ENCODE measurements at places on chromosomes 11 and 22.
A peak's percentile ranks its signal among the peaks of the same experiment; 100 is the strongest.

DNA sequence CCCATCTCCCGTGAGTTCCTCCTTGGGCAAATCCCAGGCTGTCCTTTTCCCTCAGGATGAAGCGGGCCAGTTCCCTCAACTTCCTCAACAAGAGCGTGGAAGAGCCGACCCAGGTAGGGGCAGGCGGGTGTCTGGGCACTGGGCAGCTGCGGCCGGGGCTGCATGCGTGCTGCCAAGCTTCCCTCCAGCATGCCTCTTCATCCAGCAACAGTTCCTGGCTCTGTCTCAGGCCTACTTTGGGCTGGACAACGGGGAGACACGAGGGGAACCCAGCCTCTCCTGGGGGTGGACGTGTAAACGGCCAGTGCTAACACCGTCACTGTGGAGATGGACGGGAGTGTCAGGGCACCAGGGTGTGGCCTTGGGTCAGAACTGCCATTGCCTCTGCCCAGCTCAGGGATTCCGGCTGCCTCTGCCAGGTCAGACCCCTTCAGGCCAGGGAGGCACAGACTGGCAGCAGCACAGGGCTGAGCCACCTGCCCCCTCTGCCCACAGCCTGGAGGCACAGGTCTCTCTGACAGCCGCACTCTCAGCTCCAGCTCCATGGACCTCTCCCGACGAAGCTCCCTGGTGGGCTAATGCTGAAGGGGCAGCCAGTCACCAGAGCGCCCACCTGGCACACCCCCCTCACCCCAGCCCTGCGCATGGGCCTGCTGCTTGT, 1.9 kb upstream of the RAB1B start:
- DNase-seq, result no peak

DNA sequence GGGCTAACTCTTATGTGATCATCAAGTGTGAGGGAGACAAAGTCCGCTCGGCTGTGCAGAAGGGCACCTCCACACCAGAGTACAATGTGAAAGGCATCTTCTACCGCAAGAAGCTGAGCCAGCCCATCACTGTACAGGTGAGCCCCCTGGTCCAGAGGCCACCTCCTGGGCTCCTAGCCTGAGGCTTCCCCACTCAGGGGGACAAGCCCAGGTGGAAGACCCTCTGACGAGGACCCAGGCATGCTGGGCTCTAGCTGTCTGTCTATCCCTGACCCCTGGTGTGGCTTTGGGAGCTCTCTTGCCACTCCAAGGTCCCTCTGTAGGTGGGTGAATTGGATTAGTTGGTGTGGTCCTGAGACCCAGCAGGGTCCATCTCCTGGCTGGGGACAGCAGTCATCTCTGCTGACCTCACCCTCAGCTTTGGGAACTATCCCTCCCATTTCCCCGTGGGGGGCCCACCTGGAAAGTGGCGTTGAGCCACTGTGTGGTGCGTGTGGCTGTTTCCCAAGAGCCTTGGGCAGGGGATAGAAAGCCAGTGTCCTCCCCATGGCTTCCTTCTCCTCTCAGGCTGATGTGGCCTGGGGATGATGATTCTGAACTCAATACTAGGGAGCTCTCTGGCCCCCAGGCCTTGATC, 5.4 kb upstream of the MYO7A start:
- DNase-seq, result no peak

DNA sequence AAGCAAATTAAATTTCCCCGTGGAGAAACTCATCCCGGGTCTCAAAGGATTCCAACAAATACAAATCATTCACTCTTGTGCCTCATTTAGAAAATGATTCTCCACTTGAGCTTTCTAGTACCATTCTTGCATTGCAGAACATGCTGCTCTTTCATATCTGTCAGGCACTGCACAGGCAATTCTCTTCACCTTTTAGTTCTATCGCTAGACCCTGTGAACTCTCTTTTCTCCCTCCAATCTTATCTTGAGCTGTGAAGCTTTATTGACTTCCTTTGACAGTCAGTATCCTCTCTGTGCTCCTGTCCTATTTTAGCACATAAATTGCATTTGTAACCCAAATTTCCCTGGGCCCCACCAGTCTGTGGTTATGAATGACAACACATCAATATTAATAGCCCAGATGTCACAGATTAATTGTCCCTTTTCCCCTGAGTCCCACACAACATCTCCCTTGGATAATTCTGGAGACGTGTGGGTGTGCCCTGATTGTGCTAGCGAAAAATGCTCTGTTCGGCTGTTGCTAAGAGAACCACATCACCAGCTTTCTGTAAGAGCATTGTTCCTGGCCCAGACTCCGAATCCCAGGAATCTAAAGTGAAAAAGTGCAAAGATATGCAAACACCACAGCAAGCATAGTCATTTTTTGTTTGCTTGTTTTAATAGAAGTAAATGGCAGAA, 22.4 kb upstream of the SC5D start:
- DNase-seq, result no peak

GRCh38 chr11:74278721-74279161, 32.7 kb downstream of the P4HA3 start:
- DNase-seq, result peak; percentile 80
